ENCODE measurements at places on chromosomes 6 and 20.
A peak's percentile ranks its signal among the peaks of the same experiment; 100 is the strongest.

DNA sequence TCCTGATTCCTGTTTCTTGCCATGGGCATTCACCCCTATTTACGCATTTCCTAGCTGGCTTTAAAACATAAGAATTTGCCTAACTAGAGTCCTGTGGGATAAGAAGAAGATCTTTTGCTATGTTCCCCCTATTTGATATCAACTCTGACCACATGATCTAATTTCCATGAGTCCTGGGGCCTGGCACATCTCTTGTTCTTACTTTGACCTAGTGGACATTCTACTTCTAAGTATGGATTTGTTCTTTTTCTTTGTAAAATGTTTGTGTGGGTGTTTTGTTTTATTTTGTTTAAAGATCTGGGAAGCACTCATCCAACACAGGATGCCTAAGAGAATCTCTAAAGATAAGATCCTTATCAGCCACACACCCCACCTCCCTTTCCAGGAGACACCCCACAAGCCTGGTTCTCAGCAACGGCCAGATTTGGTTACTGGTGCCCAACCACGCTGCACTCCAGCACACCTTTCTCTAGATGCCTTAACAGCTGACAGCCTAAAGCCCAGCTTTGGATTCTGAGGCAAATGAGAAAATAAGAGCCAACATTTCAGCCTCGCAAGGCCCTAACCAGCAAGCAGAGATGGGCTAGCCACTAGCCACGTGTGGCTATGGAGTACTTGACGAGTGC is 74.7 kb downstream of the SLC23A2 start:
- DNase-seq: no peak

DNA sequence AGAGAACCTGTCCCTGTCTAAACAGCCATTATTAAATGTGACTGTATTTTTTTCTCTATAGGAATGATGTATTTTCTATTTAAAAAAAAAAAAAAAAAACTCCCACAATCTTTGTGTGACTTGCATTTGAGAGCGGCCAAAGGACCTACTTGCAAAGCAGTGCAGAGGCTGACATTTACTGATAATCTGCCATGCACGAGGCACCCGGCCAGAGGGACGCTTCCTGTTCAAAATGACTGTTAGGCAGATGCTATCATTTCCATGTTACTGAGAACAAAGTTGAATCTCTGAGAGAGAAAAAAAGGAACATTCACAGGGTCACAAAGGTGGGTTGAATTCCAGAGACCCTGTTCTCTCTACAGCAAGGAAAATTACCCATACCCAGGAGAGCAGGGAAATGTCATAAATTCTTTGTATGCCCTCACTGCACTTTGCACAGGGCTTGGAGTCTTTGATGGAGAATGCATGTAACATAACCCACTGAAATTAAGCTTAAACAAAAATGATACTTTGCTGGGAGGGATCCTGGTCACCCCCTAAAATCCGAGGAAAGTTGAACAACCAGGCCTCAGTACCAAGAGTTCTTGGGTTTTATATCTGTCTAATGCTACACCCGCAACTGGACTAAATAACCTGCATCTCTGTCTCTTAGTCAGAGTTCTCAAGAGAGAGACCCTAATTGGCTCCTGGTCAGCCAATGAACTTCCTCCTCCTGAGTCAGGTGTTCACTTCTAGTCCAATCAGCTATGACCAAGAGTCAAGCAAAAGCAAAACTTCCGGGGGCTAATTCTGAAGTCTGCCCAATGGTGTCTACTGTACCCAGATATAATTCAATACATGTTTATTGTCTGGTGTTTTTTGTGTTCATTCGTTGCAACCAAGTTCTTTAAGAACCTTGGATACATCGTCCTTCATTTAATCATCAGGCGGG is 61.2 kb downstream of the GCLC start:
- DNase-seq: no peak

- DNase-seq: no peak
Observed at GRCh38 chr6:138429761-138430160, 25.7 kb downstream of the HEBP2 start.

- no peak for DNase-seq
Observed at GRCh38 chr20:59825563-59825920, 107.9 kb downstream of the SYCP2 start.

DNA sequence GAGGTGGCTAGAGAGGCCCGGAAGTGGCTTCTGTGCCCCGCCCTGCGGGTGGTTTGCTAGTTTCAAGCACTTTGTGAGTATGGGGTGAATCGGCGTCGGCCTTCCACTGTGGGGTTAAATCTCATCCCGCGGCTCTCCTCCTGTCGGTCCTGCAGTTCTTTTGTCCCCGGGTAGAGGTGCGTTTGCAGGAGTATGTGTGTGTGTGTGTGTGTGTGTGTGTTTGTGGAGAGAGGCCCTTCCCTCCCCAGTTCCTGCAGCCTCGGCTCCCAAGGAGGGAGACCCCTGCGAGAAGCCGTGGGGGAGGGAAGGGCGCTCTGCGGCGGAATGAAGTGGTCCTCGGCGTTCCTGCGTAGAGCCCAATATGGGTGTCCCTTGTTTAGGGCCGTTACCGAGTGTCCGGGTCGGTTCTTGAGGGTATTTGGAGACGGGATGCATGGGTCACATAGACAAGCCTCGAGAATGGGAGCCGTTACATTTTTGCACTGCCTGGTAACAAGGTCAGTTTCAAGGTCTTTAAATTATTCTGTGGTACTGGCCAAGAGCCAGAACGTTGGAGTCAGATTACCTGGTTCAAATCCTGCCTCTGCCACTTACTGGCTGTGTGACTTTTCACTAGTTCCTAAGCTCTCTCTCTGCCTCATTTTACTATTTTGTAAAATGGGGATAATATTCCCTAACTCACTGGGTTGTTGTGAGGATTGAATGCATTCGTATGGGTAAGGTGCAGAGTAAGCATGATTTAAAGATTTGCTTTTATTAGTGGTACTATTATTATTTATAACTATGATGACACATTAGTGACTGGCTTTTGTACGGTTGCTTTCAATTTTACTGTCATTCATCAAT is at the start of gene ZKSCAN3:
Gene ZKSCAN3 (plus strand): TSS at position 56 of the 846 bp plus-strand sequence. CDS start 9,640 bp downstream, outside the sequence.
- DNase-seq: peak; percentile 81

- DNase-seq: no peak
Observed at GRCh38 chr20:52268184-52268749, 76.7 kb upstream of the ZFP64 start.

GRCh38 chr6:157795841-157796240 is 27.2 kb upstream of the SNX9 start:
- DNase-seq: no peak

GRCh38 chr20:3515379-3516170 is 44.8 kb downstream of the ATRN start:
- DNase-seq: no peak

- peak; percentile 67 for DNase-seq
Observed at GRCh38 chr6:43809417-43810305, 39.6 kb downstream of the VEGFA start.

- no peak for DNase-seq
Observed at GRCh38 chr6:45955597-45955996, 60.1 kb downstream of the CLIC5 start.

GRCh38 chr6:161133963-161134362 is 139.9 kb downstream of the AGPAT4 start:
- no peak for DNase-seq

DNA sequence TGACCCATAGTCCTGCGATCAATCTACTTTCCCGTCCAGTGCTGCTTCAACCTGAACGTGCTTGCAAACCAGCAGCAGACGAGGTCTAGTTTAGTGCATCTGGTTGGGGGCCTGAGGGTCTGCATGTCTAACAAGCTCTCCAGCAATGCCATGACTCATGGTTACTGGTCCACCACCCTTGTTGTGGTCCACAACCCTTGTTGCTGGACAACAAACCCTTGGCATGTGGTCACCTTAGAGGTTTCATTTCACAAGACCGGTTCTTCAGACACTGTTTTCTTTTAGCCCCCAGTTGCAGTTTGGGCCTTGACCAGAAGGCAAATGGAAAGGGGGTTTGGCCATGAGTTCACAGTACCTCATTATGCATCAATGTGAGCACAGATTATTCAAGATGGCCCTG is 424.8 kb downstream of the QKI start:
- no peak for DNase-seq

GRCh38 chr6:100435299-100435698 is 29.4 kb downstream of the SIM1 start:
- DNase-seq: no peak

GRCh38 chr6:132122871-132123270 is 171.7 kb upstream of the CCN2 start:
- no peak for DNase-seq

DNA sequence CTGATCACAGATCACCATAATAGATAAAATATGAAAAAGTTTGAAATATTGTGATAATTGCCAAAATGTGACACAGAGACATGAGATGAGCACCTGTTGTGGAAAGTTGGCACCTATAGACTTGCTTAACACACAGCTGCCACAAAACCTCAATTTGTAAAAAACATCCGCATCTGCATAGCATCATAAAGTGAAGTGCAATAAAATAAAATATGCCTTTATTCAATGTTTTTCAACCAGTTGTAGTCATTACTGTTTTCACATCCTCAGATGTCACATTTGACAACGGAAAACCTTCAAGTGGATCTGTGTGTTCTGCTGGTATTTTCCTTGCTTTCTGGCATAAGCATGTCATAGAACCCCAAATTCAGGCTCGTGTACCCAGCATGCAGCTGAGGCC is 50.2 kb upstream of the IFNGR1 start:
- no peak for DNase-seq

DNA sequence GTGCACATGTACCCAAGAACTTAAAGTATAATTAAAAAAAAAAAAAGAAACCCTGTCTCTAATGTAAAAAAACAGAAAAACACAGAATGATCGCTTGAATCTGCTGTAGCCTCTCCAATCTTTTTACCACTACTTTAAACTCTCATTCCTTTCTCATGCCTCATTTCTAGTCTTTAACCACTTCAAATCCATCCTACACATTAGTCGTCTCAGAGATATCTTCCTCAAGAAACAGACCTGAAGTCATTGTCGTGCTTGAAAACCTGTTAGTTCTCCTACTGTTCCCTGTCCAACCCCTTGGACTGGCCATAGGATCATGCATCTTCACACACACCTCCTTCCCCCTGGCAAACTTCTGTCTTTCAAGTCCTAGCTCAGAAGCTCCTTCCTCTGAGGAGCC is 112.1 kb upstream of the BCLAF1 start:
- no peak for DNase-seq

GRCh38 chr6:67888546-67888885 is 746.6 kb upstream of the ADGRB3 start:
- DNase-seq: no peak

DNA sequence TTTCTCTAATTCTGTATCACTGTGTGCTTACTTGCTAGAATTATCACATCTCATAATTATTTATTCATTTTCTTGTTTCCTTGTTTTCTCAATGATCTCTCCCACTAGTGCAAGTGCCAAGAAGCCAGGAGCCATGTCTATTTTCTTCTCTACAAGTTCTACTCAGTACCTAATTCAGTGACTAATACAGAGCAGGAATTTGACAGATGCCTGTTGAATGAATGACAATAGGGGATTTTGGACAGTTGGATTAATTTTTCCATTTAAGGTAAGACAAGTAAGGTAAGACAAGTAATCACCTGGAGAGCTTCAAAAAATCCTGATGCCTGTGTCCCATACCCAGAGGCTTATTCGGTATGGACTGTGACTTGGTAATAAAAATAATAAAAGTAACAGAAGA is 81.0 kb downstream of the EDN1 start:
- DNase-seq: no peak

DNA sequence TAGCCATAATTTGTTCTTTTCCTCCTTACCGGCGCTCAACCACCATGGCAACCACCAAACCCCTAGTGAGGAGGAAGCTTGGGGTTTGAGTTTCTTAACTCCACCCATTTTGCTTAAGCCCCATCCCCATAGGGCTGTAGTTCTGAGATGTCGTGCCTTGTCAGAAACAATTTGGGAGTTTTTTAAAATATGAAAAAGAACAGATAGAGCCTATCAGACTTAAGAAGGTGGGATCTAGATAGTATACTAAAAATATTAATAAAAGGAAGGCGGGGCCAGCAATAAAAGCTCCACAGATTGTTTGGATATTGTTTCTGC is 5.6 kb downstream of the BRD2 start:
- DNase-seq: peak; percentile 59

- no peak for DNase-seq
Observed at GRCh38 chr20:57387463-57387862, 3.7 kb upstream of the RBM38 start.

GRCh38 chr20:47780720-47781389 is 4.4 kb downstream of the SULF2 start:
- DNase-seq: no peak

DNA sequence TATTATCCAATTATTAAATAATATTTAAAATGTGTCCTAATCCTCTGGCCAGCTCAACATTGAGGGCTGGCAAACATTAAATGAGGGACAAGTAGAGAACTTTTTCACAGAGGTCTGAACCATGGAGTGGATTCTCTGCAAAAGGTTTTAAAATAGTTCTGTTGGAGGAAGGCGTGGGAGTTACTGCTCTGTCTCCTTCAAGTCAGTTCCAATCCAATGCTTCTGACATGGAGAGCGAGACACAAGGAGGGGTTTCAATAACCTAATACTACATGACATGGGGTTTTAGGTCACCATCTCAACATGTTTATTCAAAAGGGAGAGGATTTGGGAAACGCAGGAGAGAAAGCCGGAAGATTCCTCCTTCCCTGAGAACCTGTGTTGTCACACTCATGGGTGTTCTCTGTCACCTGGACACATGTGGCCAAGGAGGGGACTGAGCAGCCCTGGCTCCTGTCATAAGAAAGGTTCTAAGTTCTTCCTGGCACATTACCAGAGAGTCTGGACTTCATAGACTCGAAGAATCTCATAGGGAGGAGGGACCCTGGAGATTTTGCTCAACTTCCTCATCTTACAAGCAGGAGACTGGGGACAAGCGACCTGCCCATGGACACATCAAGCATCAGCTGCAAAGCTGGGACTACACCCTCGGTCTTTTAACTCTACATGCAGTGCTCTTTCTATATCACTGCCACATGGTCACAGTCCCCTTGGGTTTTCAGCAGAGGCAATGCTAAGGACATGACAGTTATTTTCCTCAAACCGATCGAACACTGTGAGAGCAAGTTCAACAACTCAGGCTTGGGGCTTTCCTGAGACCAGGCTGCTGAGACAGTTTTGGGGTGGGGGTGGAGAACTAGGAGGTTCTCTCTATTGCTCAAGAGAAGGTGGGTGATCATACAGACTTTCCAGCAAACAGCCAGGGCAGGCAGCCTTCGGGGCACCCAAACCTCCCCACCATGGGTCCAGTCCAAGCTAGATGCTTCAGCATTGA is 38.6 kb downstream of the PRDM1 start:
- no peak for DNase-seq

DNA sequence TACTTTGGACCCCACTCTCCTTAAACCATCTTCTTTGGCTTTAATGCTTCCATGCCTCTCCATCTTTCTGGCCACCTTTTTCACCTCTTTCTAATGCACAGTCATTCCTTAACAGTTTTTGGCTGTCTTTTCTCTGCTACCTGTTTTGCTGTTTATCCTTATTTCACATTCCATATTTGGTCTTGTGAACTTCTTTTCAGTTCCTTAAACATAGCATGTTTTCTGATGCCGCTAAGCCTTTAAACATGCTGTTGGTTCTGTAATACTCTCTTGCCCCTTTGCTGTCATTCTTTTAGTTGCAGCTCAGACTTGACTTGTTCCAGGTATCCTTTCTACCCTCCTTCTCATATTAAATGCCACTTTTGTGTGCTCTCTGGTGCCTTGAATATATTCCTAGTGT is 35.8 kb downstream of the TOP1 start:
- DNase-seq: no peak

Data from NCI-H1417 (cell line).